NAMALWA (cell line): ENCODE measurements at places on chromosomes 1 and 21.

DNA sequence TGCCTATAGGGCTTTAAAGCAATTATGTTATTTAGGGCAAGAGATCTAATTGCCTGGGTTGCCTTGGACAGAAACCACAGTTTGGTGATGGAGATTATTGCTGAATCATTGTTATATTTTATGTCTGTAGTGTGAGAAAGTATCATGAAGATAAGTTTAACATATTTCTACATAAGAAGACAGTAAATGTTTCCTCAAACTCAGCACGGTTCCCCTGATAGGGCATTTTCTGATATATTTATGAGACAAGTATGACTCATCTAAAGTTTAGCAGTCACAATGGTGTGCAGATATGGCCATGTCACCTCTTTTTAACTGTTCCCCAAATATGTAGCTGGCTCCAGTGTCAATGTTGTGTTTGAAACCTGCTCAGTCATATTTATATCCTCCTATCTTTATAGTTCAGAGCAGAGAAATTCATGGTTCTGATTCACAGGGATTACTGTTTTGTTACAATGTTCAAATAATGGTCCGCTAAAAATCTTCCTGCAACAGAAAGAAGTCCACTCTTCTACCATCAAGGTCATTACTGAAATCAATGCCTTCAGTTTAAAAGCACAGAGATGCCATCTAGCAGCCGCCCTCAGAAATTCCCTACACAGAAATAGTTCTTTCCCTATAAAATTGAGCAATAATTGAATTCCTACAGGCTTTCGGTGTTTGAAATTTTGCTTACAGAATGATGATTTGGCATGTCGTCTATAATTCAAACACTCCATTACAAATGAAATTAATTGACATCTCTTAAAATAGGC lies 3.7 kb downstream of the OLFM3 start:
- DNase-seq, result no peak

GRCh38 chr1:245895455-245895959 lies 611.6 kb downstream of the SMYD3 start:
- DNase-seq, result no peak

DNA sequence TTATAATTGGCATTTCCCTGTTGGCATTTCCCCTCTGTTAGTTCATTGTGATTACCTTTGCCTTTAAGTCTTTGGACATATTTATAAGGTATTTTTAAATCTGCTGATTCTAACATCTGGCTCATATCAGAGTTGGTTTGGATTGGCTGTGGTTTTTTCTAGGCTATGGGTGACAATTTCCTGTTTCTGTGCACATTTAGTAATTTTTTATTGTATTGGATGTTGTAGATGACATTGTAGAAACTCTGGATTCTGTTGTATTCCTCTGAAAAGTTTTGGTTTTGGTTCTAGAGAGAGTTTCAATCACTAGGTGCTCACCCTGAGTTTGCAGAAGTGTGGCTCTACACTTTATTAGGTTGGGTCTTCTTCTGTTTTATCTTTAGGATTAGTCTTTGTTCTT lies 110.1 kb upstream of the ARHGEF16 start:
- no peak for DNase-seq

DNA sequence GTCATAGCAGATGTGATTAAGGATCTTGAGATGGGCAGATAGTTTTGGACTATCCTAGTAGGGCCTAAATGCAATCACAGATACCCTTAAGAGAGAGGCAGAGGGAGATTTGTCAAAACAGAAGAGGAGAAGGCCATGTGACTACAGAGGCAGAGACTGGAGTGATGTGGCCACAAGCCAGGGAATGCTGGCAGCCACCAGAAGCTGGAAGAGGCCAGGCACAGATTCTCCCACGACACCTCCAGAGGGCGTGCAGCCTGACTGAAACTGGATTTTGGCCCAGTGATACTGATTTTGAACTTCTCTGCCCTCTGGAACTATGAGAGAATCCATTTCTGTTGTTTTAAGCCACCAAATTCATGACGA lies 52.1 kb upstream of the EPS8L3 start:
- no peak for DNase-seq

GRCh38 chr1:46248122-46248920 lies 758 bp downstream of the RAD54L start:
- DNase-seq, result peak; percentile 75

GRCh38 chr1:40890771-40891170 lies 28.6 kb upstream of the CITED4 start:
- no peak for DNase-seq

DNA sequence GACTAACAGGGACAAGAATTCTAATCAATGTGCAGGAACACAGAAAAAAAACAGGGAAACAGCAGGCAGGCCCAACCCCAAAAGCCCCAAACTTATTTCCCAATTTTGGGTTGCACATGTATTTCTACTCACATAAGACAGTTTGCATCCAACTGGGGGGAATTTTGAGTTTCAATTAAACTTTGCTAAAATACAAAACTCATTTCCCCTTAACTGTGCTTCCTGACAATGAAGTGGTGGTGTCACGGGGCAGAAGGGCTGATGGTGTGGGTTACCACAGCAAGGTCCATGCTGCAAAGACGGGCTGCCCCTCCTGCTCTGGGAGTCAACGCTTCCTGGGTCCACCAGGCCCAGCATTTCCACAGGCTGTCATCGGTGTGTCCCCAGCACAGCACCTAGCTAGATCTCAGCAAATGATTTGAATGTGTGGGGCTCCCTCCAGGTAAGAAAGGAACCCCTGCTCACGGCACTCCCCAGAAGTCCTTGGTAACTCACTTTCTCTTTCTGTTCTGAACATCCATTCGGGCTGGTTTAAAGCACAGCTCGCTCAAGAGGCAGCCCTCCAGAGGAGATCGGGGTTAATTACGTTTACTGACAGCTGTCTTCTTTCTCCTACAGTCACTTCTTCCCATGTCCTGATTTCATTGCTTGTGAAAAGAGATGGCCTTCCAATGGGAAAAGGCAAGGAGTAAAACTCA lies 27.4 kb downstream of the HIVEP3 start:
- peak; percentile 73 for DNase-seq

DNA sequence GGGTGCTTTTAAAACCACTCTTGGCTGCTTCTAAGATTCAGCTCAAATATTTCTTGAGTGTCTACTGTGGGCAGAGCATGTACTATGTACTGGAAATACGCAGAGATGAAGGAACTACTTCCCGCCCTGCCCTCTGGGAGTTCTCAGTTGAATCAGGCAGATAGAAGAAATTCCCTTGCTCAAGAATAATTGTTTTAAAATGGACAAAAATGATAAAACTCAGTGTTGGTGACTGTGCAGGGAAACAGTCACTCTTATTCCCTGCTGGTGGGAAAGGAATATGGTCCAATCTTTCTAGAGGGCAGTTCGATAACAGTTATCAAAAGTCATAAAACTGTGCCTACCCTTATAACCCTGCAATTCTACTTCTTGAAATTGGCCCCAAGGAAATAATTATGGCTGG lies 16.9 kb upstream of the GRHL3 start:
- no peak for DNase-seq

DNA sequence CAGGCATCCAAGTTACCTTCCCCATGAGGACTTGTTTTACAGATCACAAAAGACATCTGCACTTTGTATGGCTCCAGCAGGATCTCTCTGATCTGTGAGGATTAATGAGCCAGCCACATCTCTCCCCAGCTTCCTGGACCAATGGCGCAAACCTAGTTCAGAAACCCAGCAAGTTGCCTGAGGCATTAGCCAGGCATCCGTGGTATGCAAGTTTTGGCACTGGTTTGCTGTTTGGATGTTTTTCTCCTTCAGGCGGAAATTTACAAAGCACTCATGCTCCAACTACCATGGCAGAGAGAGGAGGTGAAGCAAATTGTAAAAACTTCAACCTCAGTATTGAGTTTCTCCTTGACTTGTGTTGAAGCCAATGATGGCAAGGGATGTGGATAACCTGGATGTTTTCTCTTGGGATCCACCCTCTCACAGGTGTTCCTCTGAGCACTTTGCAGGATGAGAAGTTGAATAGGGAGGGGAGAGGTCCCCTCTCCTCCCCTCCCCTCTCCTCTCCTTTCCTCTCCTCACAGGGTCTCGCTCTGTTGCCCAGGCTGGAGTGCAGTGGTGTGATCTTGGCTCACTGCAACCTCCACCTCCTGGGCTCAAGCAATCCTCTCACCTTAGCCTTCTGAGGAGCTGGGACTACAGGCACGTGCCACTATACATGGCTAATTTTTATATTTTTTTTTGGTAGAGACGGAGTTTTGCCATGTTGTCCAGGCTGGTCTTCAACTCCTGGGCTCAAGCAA lies 25.6 kb upstream of the ENO1 start:
- no peak for DNase-seq

- DNase-seq, result no peak
Observed at GRCh38 chr1:29281571-29281970, 45.2 kb downstream of the PTPRU start.

GRCh38 chr1:11054181-11054580 lies 5.6 kb downstream of the SRM start:
- no peak for DNase-seq

DNA sequence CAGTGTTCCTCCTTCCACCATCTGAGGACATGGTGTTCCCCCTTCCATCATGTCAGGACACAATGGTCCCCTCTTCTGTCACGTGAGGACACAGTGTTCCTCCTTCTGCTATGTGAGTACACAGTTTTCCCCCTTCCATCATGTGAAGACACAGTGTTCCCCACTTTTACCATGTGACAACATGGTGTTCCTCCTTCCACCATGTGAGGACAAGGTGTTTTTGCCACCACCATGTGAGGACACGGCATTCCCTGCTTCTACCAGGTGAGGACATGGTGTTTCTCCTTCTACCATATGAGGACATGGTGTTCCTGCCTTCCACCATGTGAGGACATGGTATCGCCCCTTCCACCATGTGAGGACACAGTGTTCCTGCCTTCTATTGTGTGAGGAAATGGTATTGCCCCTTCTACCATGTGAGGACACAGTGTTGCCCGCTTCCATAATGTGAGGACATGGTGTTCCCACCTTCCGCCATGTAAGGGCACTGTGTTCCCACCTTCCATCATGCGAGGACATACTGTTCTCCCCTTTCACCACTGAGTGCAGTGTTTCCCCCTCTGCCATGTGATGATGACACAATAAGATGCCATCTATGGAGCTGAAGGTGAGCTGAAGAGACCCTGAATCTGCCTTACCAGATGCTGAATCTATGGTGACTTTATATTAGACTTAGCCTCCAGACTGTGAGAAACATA lies 132.3 kb downstream of the FCRL5 start:
- no peak for DNase-seq

GRCh38 chr1:244651956-244652622 lies 837 bp upstream of the DESI2 start:
- no peak for DNase-seq

DNA sequence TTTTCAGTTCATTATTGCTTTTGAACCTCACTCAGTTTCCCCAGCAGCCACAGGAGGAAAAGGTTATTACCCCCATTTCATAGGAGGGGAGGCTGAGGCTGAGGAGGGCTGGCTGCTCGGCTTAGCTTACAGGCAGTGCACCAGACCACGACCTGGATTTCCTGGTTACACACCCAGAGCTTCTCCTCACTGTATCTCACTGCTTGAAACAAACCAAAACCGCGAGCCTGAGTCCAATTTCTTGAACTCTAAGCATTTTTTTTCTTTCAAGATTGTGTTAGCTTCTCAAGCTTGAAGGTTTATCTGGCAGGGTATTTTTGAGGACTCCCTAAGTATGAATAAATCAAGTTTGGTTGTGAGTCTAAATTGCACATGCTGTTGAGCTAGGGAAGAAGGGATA lies 188.9 kb upstream of the EDN2 start:
- peak; percentile 71 for DNase-seq

GRCh38 chr1:56676571-56677035 lies 31.5 kb downstream of the PRKAA2 start:
- no peak for DNase-seq

DNA sequence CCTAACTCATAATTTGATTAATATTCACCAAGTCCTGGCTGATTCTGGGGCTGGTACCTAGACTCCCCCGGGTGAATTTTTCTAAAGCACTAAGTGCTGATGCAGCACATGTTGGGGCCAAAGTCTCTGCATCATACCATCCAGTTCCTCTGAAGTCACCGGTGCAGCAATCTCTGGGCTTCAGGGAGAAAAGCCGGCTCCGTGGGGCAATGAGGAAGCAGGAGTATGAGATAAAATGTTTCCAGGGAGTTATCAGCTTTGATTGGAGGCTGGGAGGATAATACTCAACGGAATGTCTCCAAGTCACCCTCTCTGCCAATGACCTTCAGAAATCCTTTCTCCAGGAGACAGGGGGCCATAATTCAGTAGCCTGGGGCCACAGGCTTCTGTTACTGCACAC lies 1.2 kb downstream of the FCAMR start:
- no peak for DNase-seq

DNA sequence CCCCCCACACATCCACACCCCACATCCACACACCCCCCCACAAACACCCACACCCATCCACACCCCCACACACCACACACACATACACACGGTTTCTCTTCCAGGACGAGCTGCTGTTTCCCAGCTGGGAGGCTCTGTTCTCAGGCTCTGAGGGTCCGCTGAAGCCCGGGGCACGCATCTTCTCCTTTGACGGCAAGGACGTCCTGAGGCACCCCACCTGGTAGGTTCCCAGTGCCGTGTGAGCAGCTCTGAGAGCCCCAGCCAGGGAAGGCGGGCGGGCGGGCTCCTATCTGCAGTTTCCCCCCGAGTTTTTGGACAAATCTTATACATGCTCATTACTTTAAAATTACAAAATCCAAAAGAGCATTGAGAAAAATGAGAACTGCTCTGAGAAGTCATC lies 31.2 kb downstream of the SLC19A1 start:
- DNase-seq, result no peak

DNA sequence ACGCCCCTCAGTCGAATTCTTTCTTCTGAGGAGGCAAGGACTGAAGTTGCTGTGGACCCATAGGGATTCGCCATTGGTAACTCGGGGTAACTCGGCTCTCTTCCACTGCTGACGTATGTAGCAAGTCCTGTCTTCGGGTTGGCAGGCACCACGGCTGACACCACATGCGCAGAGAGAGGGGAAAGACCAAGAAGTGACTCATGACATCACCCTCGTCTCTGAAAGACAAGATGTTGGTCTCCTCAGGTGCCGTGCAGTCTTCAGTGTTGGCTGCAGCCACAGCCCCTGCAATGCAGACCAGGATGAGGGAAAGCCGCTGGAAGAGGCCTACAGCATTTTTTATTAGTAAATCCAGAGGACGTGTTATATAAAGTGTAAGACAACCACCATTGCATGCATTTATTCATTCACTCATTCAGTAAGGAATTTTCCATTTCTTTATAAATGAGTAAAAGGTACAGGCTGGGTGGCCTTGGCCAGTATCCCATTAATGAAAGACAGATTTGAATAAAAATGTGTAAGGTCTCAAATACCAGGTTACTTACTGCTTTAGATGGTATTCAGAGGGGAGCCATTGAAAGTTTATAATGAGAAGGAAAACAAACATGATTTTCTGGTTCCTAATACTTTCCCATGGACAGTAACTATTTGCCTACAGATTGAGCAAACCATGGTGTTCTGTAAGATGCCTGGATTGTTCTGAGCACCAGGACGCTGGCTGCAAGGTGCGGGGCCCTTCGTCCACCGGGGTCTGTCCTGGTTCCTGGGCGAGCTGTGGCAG lies 50.7 kb upstream of the IRF2BP2 start:
- DNase-seq, result no peak

DNA sequence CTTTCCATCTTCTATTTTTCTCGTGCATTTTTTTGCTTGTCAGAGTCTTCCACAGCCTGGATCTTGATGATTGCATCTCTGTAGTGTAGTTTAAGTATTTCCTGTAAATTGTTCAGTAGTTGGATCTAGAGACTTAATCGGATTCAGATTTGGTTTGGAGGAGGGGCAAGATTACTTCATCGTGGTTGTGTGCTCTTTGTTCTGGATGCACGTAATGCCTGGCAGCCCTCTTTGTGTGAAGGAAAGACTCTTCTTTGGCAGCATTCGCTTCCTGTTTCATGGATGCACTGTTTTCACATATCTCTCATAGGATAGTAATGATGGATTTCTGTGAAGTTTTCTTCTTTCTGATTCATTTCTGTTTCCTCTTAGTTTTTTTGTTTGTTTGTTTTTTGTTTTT lies 14.2 kb downstream of the SEMA4A start:
- DNase-seq, result no peak
